ENCODE measurements at places on chromosomes 3 and 15.

DNA sequence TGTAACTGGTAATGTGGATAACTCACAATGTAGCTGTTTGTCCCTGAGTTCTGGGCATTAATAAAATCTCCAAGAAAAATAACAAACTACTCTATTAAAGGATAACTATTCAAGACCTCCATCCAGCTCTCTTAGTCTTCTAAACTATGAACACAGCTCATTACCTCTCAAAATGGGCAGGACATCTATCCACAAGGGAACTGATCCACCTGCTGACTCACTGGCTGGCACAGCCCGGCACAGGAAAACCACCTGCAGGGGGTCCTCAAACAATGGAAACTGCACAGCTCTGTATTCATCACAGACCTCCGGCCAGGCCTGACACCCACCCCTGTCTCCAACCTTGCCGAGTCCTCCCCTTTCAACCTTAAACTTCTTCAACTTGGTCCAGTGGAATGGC is 255.4 kb downstream of the TJP1 start:
- H3K4me1 ChIP-seq = no peaks in the 10 kb centered on the region
- peaks cover 34% of the 10 kb centered on the region for H3K27me3 ChIP-seq

- H3K36me3 ChIP-seq = peaks cover 8% of the 10 kb centered on the region
- no peaks in the 10 kb centered on the region for H3K27me3 ChIP-seq
- peak overlapping the region; percentile 46 for H3K27ac ChIP-seq
- H3K4me3 ChIP-seq = no peak overlapping the region
Observed at GRCh38 chr3:132545471-132545870, 51.6 kb upstream of the ACKR4 start.

GRCh38 chr3:58042947-58043707 is 34.9 kb downstream of the FLNB start:
- H3K4me1 ChIP-seq = peaks cover 53% of the 10 kb centered on the region
- DNase-seq = no peak
- peak overlapping the region; percentile 82 for H3K27ac ChIP-seq
- H3K4me3 ChIP-seq = no peak overlapping the region

DNA sequence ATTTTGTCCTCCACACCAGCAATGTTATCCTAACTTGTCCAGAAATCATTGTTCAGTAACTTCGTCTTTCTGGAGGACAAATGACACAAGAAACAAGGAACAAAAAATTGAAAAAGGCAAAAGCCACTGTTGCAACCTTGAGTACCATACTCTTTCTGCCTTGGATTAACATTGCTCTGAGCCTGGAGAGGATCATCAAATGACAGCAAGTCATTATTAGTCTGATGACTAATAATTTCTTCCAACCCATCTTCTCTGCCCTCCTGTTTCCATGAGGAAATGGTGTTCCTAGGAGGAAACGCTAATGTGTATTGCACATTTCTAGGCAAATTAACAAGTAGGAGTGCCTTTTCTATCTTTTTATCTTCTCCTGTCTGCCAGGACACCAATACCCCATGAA is 153.9 kb downstream of the PCCB start:
- no peaks in the 10 kb centered on the region for H3K4me1 ChIP-seq
- H3K4me3 ChIP-seq = no peak overlapping the region
- H3K27ac ChIP-seq = no peak overlapping the region
- no peaks in the 10 kb centered on the region for H3K27me3 ChIP-seq
- no peak for DNase-seq

DNA sequence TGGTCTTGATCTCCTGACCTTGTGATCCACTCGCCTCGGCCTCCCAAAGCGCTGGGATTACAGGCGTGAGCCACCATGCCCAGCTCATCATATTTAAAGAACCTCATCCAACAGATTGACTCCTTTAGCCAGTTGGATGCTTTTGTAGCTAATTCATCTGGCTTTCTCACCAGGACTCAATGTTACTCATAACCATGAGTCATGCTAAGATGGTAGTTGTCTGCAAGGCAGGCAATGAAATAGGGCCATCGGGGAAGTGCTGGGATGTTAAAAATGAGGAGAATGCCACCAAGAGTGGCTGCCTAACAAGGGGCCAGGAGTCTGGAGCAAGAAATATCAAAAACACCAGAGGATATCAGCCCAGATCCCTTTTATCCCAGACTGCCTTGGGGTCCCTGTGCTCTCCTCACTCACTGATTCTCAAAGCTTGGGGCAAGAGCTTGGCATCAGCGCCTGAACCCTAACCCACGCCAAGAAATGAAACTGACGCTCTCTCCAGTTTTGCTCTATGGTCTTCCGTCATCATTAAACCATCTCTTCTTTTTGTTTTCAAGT is 7.4 kb upstream of the PCOLCE2 start:
- H3K4me3 ChIP-seq = no peak overlapping the region
- H3K27ac ChIP-seq = no peak overlapping the region
- H3K36me3 ChIP-seq = no peaks in the 10 kb centered on the region
- H3K4me1 ChIP-seq = peaks cover 6% of the 10 kb centered on the region
